ENCODE measurements at places on chromosomes 12 and 14. TPM values are rescaled to one million over a fixed set of nuclear protein-coding genes. Genes with fewer than 3 reads are reported as not detected.

OR6C2 gene
- not detected for polyA plus RNA-seq

PPP4R3A gene
- 37.1 TPM for polyA plus RNA-seq

POTEM gene
- not detected for polyA plus RNA-seq

IL31 gene
- polyA plus RNA-seq = not detected

AMN gene
- not detected for polyA plus RNA-seq

HCAR2 gene
- 0.19 TPM for polyA plus RNA-seq

GARIN6 gene
- polyA plus RNA-seq = not detected

FOXG1 gene
- polyA plus RNA-seq = not detected

NT5DC3 gene
- 8.8 TPM for polyA plus RNA-seq

CEBPE gene
- polyA plus RNA-seq = not detected

CLEC2D gene
- 0.57 TPM for polyA plus RNA-seq

CHGA gene
- not detected for polyA plus RNA-seq

CAPZA3 gene
- polyA plus RNA-seq = not detected

LMBR1L gene
- 11.1 TPM for polyA plus RNA-seq

NTN4 gene
- 9.0 TPM for polyA plus RNA-seq

GRCh38 chr14:106848330-106849121, 1322.1 kb downstream of the TMEM121 start:
- peak; percentile 85 for DNase-seq

DNA sequence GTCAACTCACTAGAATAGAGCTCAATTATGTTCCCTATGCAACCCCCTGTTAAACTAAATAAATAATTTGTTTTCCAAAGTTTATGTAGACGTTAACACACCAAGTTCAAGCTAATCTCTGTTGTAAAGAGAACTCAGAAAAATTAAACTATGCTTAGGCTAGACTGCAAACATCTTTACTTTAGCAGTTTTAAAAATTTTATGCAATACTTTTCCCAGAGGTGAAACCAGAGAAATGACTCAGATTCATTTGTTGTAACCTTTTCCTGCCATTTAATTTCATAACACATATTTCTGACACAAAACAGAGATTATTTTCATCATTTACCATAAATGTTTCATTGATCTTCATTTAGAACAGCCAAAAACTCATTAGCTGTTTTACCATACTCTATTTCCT, 27.4 kb downstream of the ABCC9 start:
- DNase-seq = no peak

DNA sequence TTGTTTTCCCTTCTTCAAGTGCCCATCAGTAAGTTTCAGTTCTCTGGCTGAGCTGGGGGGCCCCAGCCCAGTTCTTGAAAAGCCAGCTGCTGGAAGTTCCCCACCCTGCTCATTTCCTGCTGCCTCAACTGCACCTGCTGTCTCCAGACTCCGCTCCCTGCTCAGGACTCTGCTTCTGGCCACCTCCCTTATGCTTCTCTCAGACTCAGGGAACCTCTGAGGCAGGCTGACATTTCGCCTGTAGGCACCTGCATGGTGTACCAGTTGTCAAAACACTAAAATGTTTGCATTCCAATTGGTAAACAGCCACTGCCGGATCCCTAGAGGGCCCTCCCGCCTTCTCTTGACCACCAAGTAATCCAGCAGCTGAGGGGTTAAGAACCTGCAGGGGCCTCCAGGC, 136.5 kb upstream of the VRK1 start:
- DNase-seq = no peak

DNA sequence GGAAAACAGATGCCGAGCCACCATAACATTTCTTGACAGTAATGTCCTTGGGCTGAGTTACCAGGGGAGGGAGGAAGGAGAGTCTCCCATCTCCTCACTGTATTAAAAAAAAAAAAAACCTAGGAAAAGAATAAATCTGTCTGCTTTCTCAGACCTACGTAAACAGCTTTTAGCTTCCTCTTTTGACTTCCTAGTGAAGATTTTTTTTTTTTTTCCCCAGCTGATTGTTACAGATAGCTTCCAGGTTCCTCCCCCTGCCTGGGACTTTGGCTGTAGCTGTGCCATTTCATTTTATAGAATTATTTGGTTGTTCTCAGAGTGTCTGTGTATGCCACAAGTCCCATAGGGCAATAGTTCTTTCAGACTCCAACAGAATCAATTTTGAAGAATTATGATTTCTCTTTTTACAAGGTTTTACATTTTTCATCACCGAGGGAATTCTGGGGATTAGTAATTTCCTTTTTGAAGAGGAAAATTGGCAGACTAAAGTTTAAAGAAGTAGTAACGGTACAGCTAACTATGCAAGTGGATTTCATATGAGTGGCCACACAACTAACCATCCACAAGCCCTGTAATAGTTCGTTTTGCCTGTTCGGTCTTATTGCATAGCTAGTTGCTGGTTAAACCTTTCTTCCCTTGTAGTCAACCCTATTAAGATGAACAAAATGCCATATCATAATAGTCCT, 23.1 kb upstream of the GNS start:
- no peak for DNase-seq

- DNase-seq = no peak
Measured at GRCh38 chr14:24959791-24960331, 90.1 kb downstream of the STXBP6 start.

GRCh38 chr14:92398888-92399636, 76.1 kb downstream of the SLC24A4 start:
- no peak for DNase-seq

GRCh38 chr14:103667671-103668070, 38.7 kb downstream of the KLC1 start:
- no peak for DNase-seq

DNA sequence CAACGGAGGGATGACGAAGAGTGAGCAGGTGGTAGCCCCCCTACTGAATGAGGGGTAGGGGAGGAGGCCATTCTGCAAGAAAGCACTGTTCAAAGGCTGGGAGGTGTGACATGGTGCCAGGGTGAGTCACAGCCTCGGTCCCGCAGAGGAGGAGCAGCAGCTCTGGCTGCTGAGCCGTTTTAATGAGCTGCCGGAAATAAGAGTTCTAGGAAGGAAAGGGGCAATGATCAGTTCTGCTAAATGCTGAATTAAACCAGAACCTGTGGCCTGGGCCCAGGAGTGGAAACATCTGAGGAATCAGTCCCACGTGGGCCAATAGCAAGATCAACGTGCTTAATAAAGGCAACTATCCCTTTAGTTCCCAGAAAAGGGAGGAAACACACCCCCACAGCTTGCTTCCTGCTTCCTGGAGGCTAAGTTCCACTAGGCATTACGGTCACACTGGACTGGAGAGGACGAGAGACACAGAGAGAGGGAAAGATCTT, 3.6 kb downstream of the ABCD4 start:
- DNase-seq = no peak

- DNase-seq = no peak
Measured at GRCh38 chr12:98228683-98229539, 286.5 kb upstream of the TMPO start.

GRCh38 chr12:95764848-95765247, 25.7 kb downstream of the NTN4 start:
- DNase-seq = no peak

DNA sequence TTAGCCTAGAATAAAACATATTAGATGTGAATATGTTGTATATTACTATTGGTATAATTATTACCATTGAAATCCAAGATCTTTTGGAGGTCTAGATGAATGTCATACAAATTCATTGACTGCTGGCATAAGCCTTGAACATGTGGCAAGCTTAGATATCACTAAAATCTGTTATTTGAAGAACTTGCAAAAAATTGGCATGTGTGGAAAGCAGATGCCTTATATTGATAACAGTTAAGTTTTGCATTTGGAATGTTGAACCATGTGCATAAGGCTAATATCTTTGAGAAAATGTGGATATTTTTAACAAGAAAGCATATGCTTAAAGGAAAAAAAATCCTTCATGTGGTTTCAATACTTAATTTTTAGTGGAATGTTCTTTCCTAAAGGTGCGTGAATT, 203.6 kb upstream of the PRICKLE1 start:
- DNase-seq = no peak

GRCh38 chr12:124387528-124387911, 92.6 kb downstream of the RFLNA start:
- no peak for DNase-seq

DNA sequence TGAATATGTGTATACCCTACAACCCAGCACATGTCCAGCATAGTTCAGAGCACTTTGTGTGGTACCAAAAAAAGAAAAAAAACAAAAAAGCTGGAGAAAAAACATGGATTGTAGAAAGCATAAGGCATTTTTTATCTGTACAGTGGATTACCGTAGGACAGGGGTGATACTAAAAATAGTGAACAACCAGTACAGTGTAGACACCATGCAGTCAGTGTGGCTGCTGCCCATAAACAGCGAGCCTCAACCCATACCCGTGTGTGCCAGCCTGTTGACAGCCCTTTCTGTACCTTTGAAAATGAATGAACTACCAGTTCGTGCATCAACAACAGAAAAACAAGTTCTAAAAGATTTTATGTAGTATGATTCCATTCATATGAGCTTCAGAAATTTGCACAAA, 25.1 kb downstream of the RASSF8 start:
- no peak for DNase-seq

- DNase-seq = no peak
Measured at GRCh38 chr12:122104844-122105243, 26.3 kb downstream of the MLXIP start.

GRCh38 chr12:57735198-57735855, 3.2 kb downstream of the AGAP2 start:
- no peak for DNase-seq

- DNase-seq = no peak
Measured at GRCh38 chr12:122183588-122183940, 641 bp downstream of the LRRC43 start.

DNA sequence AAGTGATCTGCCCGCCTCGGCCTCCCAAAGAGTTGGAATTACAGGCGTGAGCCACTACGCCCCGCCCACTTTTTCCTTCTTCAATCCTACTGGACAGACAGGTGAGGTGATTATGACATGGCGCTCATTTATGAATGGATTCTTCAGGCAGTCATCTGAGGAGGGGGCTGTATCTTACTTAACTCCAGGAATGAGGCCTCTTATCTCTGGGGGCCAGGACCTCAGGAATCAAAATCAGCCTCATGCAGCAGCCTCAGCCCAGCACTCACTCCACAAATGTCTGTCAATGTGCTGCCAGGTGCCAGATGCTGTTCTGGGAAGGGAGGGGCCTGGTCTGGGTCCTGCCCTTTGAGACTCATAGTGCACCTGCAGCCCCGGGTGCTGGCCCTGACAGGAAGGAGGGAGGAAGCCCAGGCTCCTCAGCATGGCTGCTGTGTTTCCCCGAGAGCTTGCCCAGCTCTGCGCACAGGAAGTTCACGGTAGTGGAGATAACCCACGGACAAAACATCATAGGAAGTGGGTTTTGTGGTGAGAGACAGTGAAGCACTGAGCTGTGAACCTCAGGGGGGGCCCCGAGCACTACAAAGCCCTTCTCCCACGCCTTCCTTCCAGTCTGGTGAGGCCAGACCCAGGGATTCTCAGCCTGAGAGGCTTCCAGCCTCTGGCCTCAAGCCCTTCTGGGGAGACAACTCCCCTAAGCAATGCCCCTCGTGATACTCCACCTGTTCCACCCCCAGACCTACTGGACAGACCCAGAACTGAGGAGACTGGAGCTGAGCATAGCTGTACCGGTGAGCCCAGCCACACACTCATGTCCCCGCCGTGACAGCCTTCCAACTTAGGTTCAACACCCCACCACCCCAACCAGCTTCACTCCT, 22.3 kb downstream of the GALNT6 start:
- DNase-seq = peak; percentile 29

GRCh38 chr12:116620492-116621191, 61.5 kb downstream of the MAP1LC3B2 start:
- DNase-seq = no peak

- DNase-seq = no peak
Measured at GRCh38 chr14:81437244-81437643, 37.1 kb upstream of the STON2 start.

DNA sequence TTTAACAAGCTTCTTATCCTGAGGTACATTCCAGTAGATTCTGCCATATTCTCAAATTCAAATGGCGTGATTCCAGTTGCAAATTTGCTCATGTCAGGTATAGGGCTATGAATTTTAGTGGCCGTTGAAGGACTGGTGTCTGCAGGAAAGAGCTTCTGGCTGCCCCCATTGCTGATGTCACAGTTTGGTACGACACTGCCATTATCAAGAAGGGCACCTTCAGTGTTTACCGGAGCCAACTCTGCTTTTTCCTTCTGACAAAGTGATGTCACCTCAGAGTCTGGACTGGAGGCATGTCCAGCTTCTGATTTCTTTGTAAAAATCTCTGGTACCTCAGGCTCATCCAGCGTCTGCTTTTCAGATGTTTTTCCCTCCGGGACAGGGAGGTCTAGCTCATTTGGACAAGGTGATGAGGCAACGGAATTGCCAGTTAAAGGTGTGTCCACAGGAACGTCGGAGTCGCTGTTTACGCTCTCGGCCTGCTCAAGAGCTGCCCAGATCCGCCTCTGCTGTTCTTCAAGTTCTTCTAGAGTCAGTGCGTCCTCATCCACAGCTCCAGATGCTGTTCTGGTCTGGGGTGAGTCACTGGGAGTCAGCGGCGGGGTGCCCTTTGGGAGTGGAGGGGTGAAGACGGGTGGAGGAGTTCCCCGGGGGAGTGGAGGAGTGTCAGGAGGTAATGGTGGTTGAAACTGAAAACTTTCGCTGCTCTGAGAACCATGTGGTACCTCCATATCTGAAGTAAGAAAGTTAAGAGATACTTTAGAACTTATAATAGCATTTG, 27.0 kb downstream of the ZCCHC8 start:
- DNase-seq = peak; percentile 47

DNA sequence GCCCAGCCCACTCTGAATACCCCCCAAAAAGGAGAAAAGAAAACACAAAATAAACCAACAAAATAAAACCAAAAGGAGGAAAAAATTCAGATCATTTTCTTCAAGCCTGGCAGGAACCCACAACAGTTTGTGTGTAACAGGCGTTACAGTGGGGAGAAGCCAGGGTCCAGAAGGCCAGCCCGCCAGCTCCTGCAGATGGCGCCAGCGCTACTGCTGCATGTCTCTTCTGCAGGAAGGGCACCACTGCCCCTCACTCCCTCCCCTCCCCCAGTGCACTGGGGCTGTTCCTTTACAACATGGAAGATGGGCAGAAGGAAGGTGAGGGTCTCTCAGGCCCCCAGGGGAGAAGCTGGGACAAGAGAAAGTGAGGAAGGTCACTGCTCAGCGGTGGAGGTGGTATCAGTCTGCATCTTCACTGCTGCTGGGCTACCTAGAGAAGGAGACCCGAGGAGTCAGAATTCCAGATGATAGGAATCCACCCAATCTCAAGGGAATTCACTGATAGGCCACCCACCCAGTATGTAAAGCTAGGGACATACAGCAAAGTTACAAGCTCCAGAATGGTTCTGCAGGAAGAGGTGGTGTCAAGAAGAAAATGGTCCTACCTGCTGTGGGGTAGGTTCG, 2.3 kb upstream of the NOP2 start:
- no peak for DNase-seq

DNA sequence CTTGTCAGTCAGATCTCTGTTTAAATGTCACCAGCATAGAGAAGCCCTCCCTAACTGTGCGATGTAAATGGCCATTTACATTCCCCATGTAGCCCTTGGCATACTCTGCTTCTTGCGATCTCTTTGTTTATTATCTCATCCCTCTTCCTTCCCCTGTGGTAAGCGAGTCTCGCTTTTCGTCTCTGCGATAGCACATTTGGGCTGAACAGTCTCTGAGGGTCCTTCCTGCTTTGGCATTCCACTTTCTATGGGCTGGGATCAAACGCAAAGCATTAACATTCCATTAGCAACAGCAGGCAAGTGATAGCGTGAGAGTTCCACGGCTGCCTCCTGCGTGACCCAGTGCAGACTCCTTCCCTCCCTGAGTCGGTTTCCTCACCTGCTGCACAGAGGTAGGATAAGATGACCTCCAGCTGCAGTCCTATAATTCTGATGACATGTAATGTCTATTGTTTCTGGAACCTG, 61.4 kb upstream of the TUNAR start:
- no peak for DNase-seq
